8988T (cell line): ENCODE measurements at places on chromosomes 2 and 18.

- DNase-seq: no peak
Measured at GRCh38 chr2:151262629-151263028, 966 bp upstream of the RBM43 start.

DNA sequence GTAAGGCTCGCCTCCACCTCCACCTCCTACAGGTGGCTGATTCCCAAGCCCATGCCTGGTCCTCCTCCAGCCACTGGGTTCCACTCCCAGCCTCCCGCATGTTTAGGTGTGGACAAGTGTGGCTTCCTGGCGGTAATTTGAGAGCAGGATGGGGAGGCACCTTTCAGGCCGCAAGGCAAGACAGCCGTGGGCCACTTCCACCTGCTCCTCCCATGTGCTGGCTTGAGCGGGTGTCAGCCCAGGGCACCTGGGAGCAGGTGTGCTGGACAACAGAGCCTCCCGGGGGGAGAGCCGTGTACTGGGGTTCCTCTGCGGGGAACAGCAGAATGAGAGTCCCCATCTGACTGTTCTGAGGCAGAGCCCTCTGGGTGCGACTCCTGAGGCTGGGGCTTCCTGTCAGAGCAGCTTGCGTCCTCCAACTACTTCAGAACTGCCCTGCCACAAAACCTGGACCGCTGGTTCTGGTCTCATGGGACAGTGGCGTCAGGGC, 83.9 kb downstream of the TPO start:
- no peak for DNase-seq

DNA sequence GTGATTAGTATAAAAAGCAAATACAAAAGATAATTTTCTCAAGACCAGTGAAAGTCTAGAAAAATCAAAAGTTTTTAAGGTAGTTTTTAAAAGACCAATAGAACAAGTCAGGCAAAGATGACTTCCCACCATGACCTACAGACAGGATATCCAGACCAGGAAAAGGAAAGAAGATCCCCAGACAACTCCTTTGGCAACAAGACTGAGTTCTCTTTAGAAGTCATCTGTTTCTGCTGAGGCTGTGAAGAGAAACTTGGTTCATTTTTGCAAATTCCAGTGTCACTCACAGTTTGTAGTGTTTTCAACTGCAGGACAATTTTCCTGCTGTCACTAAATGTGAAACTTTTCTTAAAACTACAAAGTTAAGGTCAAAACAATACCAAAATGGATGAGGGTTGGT, 240.9 kb upstream of the SIX2 start:
- DNase-seq: no peak

DNA sequence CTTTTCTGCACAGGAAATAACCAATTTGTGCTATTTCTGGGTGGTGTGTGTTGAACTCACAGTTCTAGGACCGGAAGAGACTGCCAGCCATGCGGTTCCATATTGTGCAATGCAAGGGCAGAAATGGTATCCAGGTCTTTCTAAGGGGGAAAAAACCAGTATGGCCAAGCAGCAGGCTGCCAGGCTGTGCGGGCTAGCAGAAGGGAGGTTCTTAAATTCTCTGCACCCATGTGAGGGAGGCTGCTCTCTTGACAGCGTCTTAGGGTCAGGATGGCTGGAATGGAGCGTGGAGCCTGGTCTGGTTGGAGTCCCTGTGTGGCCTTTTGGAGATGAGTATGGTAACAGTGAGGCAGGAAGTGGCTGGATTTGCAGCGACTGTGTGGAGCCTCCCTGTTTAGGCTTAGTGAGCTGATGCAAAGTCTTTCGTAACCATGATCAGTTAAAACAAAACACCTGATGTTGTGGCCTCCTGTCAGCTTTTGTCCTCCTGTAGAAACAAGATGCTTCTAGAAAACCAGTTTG, 52.6 kb downstream of the NCK2 start:
- DNase-seq: no peak

DNA sequence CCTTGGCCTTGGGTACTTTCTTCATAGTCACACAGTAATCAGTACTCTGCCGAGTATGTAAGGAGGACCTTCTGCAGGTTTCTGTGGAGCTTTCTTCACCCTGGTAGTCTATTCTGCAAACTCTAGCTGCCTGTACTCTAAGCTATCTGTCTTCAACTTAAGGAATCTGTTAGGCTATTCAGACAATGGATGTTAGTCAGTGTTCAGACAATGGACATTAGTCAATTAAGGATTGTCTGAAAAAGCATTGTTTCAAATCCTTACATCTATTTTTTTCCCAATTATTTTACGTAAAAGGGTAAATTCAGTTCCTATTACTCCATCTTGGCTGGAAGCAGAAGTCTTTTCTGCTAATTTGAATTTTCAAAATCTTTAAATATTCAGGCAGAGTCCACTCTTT, 75.7 kb downstream of the WDR7 start:
- DNase-seq: no peak

DNA sequence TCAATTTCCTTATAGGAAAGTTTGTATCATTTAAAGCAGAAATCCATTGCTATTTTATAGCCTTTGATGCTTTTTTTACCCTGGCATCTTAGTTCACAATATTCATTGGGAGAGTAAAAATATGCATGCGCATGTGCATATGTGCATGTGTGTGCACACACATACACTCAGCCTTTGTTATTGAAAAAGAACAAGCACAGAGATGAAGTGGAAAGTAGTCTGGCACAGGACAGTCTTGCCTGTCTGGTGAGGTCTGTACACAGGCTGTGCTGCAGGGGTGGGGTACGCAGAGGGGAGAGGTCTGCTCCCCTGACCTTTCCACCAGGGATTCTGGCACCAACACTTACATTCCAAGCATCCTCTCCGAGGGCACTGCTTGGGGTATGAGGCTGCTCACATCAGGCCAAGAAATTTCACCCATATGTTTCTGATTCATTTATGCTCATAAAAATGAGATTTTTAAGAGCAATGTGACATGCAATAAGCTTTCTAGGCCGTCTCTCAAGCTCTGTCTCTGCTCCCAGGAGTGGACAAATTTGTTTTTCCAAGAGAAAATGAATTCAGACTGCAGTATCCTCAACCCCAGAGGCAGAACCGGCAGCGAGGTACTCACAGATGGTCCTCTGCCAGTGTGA, 237.2 kb downstream of the INSIG2 start:
- no peak for DNase-seq

GRCh38 chr2:171741189-171741588, 53.9 kb downstream of the DYNC1I2 start:
- no peak for DNase-seq

- no peak for DNase-seq
Measured at GRCh38 chr2:142650601-142651000, 226.9 kb upstream of the KYNU start.

GRCh38 chr2:144086965-144087364, 433.0 kb downstream of the ZEB2 start:
- no peak for DNase-seq

GRCh38 chr2:234996069-234996940, 44.5 kb downstream of the SH3BP4 start:
- DNase-seq: peak; percentile 79

DNA sequence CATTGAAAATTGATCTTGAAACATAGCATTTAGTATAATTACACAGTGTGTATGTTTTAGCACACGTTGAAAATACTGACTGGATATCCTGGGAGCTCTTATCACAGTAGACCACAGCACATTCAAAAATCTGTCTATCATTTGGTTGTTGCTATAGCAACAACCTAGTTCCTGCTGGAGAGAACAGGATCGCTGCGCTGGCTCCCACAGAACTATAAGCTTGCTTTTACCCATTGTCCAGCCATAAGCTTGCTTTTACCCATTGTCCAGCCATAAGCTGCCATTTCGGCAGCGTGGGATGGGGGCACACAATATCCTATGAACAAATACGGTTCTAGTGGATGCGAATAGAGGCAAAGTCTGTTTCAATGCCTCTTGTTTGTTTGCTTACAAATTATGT, 70.4 kb upstream of the ST6GAL2 start:
- no peak for DNase-seq

GRCh38 chr18:55221622-55222021, 262.4 kb upstream of the CCDC68 start:
- DNase-seq: no peak

- DNase-seq: no peak
Measured at GRCh38 chr2:230131366-230131765, 62.6 kb upstream of the SLC16A14 start.

DNA sequence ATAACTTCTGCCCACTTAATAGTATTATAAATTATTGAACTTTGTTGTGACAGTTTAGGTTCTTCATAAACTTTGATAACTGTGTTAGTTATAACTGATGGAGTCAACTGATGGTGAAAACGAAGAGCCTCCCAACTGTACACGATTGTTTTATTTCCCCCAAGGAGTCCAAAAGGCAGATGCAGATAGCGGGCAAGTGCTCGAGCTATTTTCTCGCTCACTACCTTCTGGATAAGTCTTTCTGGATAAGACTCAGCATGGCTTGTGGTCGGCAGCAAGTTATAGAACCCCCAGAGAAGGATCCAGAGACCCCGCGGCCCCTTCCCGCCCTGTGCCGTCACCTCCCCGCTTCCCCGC, 517 bp downstream of the GCFC2 start:
- DNase-seq: peak; percentile 24

DNA sequence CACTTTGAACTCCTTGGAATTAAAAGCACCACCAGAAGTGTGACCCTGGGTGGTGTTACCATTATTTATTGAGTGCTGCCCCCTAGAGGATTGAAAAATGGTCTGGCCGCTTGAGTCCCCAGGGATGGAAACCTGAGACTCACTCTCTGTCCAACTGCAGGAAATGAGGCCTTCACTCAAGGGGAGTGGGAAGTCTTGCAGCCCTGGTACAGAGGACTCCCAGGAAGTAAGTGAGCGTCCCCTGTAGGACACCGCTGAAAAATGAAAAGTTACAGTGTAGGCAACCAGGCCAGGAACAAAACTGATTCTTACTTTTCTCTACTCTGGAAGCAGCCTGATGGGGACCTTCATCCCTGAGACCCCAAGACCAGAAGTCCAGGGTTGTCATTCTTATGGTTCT, 2.2 kb upstream of the NRP2 start:
- peak; percentile 49 for DNase-seq

GRCh38 chr2:3428577-3428976, 49.1 kb downstream of the TRAPPC12 start:
- DNase-seq: no peak

- DNase-seq: no peak
Measured at GRCh38 chr2:160137464-160137863, 62.6 kb downstream of the ITGB6 start.

GRCh38 chr2:126828491-126828890, 70.2 kb upstream of the TEX51 start:
- DNase-seq: no peak
